ENCODE measurements at places on chromosomes 4 and X.

GRCh38 chrX:102599951-102600579 is 750 bp downstream of the ARMCX5 start:
- no peak for DNase-seq

- no peak for DNase-seq
Measured at GRCh38 chr4:139018501-139018900, 2.9 kb downstream of the NOCT start.

- no peak for DNase-seq
Measured at GRCh38 chr4:59818656-59819055, 1381.5 kb upstream of the ADGRL3 start.

GRCh38 chr4:30767147-30767845 is 47.1 kb downstream of the PCDH7 start:
- DNase-seq = no peak

DNA sequence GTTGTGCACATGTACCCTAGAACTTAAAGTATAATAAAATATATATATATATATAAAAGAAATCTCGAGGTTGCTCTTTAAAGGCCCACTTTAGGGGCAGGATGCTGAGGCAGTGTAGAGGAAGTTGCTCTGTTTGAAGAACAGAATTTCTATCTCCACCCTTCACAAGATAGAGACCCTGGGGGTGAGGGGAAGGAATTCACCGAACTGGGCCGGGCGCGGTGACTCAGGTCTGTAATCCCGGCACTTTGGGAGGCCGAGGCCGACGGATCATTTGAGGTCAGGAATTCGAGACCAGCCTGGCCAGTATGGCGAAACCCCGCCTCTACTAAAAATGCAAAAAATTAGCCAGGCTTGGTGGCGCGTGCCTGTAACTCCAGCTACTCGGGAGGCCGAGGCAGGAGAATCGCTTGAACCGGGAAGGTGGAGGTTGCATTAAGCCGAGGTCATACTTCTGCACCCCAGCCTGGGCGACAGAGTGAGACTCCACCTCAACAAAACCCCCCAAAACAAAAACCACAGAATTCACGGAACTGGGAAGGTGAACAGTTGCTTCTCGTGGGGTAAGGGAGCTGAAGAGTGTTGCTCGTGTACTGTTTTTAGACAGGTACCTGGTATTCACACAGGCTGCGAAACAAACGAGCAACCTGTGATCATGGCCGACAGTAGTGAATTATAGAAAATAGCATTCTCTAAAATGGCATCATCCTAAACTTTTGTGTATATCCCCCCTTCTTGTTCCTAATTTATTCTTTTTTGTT is 6.2 kb downstream of the PLAC8 start:
- no peak for DNase-seq

DNA sequence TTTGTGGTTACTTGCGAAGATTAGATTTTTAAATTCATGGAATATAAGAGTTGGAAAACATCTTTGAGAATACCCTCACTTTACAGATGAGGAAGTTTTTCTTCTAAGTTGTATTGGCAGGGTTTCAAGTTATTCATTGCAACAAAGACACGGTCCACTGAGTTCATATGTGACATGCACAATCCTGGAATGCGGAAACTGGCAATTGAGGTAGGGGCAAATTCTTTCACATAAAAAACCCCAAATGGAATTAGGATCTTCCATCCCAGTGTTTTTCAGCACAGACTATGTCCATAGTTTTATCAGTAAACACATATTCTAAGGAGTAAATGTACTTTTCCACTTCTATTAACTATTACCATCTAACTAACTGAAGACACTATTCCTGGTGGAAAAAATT is 81.8 kb upstream of the NAP1L5 start:
- no peak for DNase-seq

Measured in stimulated activated CD8-positive, alpha-beta memory T cell treated with anti-CD3 and anti-CD28 coated beads, Interleukin-12 subunit alpha, Interleukin-12 subunit beta, amount 100 ng/mL, for 1 hour (primary cell).